HepG2 (cell line): ENCODE measurements at places on chromosomes 11 and 22. TPM values are rescaled to one million over a fixed set of nuclear protein-coding genes. Genes with fewer than 3 reads are reported as not detected.

The MRGPRE gene
- not detected in 2 replicates for total RNA-seq

The WNT7B gene
- total RNA-seq: 0.09 and 0.24 TPM in 2 replicates

The GGTLC3 gene
- total RNA-seq: not detected in 2 replicates

The H19 gene
- 0.46 and 1.2 TPM in 2 replicates for total RNA-seq

The WBP2NL gene
- not detected in 2 replicates for total RNA-seq

The YPEL4 gene
- not detected in 2 replicates for total RNA-seq

The ASCL3 gene
- not detected in 2 replicates for total RNA-seq

The SELENOH gene
- 70.2 and 77.4 TPM in 2 replicates for total RNA-seq

The PYGM gene
- total RNA-seq: 0.11 TPM in 1 of 2 replicates, not detected in the other

The CALCA gene
- total RNA-seq: not detected in 2 replicates

The ZNF195 gene
- 31.4 and 38.0 TPM in 2 replicates for total RNA-seq

The PANX3 gene
- not detected in 2 replicates for total RNA-seq

The NCR3LG1 gene
- 16.9 and 25.1 TPM in 2 replicates for total RNA-seq

The ACTN3 gene
- total RNA-seq: 0.04 TPM in 1 of 2 replicates, not detected in the other

The SLC22A8 gene
- total RNA-seq: 0.04 TPM in 1 of 2 replicates, not detected in the other

The EXPH5 gene
- total RNA-seq: 0.02 and 0.15 TPM in 2 replicates

The A4GALT gene
- 0.09 TPM in 1 of 2 replicates, not detected in the other for total RNA-seq

The MED19 gene
- 13.8 and 15.1 TPM in 2 replicates for total RNA-seq

The PRAME gene
- 0.11 and 0.45 TPM in 2 replicates for total RNA-seq

The PLAAT4 gene
- 1.00 and 1.6 TPM in 2 replicates for total RNA-seq

The HEPHL1 gene
- 0.04 and 0.07 TPM in 2 replicates for total RNA-seq

The OR8D4 gene
- not detected in 2 replicates for total RNA-seq

The SYT12 gene
- 0.02 TPM in 1 of 2 replicates, not detected in the other for total RNA-seq

The VEGFB gene
- total RNA-seq: 10.1 and 11.3 TPM in 2 replicates

The MYBPC3 gene
- total RNA-seq: not detected in 2 replicates

The APOL4 gene
- total RNA-seq: 0.45 and 0.77 TPM in 2 replicates

The SYNGR1 gene
- total RNA-seq: 0.27 TPM in 1 of 2 replicates, not detected in the other
